ENCODE measurements at places on chromosomes 11 and 22.

DNA sequence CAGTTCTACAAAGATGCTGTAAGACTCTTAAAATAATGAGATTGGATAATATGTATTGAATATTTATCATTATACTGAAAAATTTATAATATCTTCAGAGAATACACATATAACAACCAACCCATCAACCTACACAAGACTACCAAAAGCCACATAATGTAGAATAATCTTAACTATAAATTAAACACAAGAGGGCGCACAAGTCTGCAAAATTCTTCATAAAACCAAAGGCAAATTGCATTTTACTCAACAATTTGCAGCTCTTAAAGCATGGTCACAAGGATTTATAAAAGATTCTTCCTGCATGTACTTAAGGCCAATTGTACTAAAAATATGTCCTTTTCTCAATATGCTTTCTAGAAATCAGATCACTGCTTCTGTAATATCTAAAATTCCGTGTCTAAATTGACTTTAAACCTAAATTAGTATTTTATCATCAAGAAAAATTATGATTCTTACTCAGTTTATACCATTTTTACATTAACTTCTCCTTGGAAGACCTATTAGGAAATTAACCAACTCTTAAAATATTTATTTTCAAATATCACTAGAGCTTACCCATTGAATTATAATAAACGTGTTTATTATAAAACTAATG is 79.0 kb downstream of the TTC28 start:
- peak; percentile 3 for DNase-seq

GRCh38 chr11:73995247-73995646 is 12.6 kb upstream of the UCP2 start:
- peak; percentile 11 for DNase-seq

DNA sequence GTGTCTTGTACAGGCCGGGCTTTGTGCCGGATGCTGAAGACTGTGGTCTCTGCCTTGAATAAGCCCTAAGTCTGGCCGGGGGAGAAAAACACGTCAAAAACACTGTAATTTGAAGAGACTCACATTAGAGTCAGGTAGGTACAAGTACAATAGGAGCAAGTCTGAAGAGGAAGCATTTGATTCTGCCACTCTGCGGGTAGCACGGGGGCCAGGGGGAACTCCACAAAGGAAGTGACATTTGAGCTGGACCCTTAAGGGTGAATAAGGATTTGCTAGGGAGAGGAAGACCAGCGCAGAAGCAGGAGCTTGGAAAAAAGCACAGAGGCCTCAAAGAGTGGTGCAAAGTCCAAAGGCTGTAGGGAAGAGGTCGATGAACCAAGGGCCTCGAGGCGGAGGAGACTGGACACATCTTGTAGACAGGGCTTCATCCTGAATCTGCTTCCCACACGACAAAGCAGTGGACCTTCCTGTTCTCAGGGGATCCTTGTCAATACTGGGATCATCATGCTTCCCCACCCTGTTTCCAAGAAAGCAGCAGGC is 38.7 kb downstream of the BUD13 start:
- DNase-seq: no peak

GRCh38 chr22:47163481-47163855 is 401.0 kb downstream of the TBC1D22A start:
- no peak for DNase-seq

DNA sequence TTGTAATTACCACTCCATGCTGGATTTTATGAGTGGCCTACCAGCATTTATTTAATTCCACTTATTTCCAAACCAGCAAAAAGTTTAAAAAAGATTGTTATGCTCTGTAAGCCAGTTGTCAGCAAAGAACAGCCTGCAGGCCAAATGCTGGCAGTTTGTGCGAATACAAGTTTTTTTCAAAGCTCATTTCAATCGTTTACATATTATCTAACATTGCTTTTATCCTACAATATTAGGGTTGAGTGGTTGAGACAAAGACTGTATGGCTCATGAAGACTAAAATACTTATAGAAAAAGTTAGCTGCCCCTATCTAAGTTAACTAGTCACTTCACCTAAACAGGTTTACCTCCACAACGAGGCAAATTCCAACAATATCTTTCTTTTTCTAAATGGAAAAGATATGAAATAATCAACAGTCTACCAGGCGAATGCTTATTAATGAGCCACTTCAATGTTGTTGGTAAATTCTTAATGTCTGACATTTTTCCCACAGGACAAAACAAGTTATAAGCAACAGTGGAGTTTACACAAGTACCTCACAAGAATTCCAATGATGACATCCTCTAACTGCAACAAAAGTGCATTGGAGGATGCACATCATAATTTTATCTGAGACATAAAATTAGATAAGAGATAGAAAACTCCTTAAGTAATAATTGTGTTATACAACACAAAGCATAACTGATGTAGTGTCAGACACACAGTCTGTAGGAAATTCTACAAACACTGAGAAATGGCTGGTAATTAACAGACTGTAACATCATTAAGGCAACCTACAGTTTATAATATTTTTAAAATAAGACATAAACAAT is 35.8 kb upstream of the POU2AF2 start:
- DNase-seq: no peak

DNA sequence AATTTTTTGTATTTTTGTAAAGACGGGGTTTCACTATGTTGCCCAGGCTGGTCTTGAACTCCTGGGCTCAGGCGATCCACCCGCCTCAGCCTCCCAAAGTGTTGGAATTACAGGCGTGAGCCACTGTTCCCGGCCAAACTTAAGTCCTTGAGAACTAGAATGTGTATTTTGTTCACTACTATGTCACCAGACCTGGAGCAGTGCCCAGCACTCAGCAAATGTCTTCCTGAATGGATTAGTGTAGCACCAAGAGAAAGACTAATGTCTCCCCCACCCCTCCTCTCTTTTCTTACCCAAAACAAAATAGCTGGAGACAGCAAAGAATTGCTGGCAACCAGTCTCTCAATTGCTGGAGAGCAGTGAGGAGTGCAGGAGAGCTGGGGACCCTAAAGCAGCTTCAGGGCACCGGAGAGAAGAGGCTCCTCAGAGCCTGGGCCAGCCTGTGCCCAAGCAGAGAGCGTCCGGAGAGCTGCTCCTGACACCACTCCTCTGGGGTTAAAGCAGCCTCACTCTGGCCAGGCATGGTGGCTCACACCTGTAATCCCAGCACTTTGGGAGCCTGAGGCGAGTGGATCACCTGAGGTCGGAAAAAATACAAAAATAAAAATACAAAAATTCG is 14.9 kb downstream of the SLC25A18 start:
- DNase-seq: no peak

DNA sequence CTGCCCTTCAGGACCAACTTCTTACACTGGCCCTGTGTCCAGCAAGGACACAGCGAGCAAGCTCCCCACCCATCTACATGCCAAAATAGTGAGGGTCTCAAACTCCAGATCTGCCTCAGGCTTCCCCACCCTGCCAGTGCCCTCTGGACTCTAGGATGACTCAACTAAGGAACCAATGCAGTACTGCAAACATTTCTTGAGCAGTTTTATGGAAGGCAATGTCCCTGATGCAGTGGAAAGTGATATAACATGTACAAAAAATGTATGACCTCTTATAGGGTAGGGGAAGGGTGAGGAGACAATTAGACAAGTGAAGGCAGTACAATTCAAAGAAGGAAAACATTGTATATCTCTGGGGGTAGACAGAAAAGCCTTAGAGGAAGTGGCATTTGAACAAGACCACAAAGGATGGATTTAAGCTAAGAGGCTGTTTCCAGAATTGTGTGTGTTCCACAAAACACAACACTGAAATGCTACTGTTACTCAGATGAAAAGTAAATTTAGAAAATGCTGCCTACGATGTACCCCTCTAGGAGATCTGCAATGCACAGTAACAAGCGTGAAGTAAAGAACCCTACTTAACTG is 47.3 kb downstream of the RAB30 start:
- no peak for DNase-seq

DNA sequence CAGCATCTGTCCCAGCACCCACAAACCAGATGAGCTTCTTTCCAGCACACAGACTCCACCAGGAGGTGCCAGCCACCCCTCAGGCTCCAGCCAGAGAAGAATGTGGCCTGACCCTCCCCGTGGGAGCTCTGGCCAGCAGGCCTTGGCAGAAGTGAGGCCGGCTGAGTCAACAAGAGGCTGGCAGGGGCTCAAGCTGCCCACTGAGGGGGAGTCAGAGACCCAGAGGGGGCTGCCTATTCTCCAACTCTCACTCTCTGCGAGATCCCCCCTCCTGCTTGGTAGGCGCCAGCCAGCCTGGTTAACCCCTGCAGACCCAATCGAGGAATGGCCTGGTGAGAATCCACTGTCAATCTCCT is 10.6 kb upstream of the CDC42EP1 start:
- DNase-seq: no peak

- DNase-seq: no peak
Observed at GRCh38 chr11:107592231-107592590, 1.3 kb downstream of the ELMOD1 start.

DNA sequence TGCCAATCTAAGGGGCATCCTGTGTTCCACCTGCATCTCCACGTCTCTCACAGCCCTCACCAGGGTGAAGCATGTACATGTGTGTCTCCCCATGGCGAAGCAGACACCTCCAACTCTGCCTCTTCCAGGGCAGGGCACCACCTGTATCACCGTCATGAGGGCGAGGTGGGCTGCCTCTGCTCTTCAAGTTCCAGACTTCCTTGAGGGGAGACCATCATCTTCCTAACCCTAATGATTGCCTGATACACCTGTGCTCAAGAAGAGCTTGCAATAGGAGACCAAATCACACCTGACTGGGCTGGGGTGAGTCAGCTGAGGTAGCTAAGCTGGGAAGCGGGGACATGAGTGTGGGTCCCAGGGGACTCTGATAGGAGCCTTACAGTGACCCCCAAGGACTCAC is 43.7 kb downstream of the GAB4 start:
- no peak for DNase-seq

DNA sequence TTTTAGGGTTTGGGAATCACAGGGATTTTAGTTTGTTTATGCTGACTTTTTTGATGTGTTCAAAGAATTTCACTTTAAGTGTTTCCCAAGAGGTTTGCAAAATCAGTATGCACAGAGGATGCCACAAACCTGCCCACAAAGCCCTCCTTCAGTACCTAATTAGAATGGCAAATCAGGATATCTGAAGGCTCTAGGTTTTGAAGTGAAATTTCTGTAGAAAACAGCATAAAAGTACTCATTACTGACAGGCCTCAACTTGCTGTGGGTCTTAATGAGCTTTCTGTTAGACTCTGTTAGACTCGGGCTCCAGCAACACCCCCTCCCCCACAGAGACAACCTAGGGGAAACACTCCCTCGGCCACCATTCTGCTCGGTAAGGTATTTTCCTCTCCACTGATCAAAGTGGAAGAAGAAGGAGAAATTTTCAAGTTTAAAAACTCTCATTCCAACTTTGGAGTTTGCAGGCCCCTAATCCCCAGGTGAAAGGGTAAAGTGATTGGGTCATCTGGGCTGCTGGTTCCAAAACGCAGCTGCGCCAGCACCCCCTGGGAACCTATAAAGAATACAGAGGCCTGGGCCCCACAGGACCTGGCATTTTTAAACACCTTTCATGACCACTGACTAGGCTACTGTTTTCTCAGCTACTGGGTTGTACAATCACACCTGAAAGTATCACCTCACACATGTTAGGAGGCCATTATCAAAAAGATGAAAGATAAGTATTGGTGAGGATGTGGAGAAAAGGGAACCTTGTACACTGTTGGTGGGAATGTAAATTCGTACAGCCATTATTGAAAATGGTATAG is 67.5 kb downstream of the PLEKHA7 start:
- DNase-seq: no peak

DNA sequence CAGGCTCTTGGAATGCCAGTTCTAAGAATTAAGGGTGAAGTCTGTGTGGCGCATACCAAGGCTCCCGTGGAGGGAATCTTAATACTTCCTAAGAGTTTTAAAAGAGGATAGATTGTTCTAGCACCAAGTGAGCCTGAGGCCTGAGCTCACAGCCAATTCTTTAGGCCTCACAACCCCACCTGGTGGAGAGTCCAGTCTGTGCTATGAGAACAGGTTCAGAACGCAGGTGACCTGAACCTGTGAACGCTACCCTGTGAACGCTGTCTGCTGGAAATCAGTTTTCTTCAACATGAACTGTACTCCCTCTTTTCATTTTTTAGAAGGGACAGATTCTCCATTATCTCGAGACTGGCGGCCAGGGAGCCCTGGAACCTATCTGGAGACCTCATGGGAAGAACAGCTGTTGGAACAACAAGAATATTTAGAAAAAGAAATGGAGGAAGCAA is 43.2 kb upstream of the DLAT start:
- peak; percentile 68 for DNase-seq

GRCh38 chr11:36574486-36574885 is 6.7 kb downstream of the RAG1 start:
- no peak for DNase-seq

- DNase-seq: no peak
Observed at GRCh38 chr11:107842412-107843100, 16.0 kb downstream of the SLC35F2 start.

GRCh38 chr22:23419171-23419570 is 160.9 kb downstream of the IGLL1 start:
- no peak for DNase-seq

DNA sequence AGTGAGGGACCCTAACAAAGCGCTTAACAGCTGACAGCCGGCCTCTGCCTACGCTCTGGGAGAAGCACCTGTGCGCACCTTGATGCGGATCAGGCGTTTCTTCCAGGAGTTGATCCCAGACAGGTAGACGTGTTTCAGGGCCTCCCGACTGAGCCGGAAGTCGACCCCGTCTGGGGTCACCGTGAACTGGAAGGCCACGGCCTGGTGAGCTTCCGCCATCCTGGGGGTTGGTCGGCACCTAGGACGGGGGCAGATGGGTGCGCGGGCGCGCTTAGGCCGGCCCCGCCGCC is 585 bp downstream of the CPT1B start:
- DNase-seq: no peak

GRCh38 chr11:21415606-21416005 is 746.2 kb downstream of the NELL1 start:
- peak; percentile 7 for DNase-seq

GRCh38 chr11:110968348-110969062 is 256.3 kb upstream of the ARHGAP20 start:
- DNase-seq: no peak

DNA sequence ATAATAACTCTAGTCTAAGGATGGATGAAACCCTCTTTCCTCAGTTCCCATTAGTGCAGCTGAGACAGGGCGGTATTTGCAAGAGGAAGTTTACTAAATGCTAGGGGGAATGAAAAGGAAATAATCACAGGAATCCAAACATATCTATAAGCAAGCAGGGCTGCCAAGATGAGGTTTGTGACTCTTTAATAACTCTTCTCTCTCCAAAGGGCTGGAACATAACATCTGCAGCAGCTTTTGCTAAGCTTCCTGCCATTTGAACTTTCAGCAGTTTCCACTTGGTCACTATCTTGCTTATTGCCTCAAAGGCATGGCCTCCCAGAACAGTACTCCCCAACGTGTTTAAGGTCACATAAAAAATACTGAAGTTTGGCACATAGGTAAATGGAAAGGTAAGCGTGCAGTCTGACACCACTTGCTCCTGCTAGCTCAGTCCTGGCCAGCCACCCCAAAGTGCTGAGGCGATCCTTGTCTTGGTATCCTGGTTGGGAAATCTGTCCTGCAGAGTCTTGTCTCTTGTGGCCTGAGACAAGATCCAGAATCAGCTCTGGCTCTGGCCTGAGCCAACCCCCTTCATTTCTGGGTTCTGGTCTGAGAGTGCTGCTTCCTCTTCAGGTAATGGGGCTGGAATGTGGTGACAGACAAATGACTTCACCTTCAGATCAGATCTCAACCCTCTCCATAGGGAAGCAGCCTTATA is 81.8 kb downstream of the KCNC1 start:
- DNase-seq: no peak

GRCh38 chr11:100964435-100964834 is 165.2 kb downstream of the PGR start:
- no peak for DNase-seq
